Astrocyte of the cerebellum (primary cell): ENCODE measurements at places on chromosomes 7 and 10.
A peak's percentile ranks its signal among the peaks of the same experiment; 100 is the strongest.

GRCh38 chr7:78197447-78197846 lies 398.9 kb downstream of the PHTF2 start:
- DNase-seq: no peak

DNA sequence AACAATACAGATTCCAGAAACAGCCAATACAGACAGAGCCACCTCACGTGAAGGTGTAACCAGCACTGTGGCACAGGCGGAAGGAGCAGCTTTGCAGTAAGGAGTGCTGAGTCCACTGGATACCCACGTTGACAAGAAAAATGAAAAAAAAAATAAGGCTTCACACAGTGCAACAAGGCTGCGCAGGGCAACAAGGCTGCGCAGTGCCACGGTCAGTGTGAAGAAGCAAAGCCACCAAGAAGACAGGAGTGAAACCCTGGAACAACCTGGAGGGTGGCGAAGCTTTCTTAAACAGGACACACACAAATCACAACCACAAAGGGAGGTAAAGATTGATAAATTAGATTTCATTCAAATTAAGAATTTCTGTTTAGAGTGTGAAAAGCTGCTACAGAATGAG lies 204.0 kb downstream of the MAD1L1 start:
- DNase-seq: no peak

GRCh38 chr10:131854579-131855335 lies 46.1 kb upstream of the PPP2R2D start:
- no peak for DNase-seq

DNA sequence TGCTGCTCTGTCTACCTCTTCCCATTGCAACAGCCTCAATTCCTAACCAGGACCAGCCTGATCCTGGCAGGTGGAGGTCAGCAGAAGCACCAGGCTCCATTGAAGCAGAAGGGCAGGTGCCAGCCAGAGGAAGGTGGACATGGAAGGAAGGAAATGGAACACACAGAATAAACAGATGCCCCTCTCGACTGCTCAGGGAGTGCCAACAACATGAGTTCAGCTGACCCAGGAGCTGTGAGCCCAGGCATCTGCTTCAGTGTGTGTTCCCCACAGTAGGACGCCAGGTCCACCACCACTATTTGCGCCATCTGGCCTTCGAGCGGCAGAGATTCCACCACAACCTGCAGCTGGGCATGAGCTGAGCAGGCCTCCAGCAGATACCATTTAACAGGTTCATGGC lies 56.7 kb downstream of the GPAM start:
- DNase-seq: no peak

DNA sequence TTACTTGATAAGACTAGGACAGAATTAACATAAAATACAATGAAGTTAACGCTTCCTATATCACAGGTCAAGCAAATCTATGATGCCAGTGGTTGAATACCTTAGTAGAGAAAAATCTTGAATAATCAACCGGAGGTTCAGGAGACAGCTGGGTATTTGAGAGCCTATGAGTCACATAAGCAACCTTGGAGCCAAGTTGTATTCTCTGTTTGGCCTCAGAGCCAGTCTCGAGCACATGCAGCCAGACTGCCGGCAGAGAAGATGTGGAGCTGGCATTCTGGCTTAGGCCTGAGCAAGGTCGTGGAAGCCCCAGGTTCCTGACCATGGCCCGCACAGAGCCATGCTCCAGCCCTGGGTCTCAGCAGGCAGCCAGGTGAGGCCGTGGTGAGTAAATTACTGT lies 90.3 kb downstream of the FAM204A start:
- DNase-seq: no peak

- peak; percentile 33 for DNase-seq
Measured at GRCh38 chr7:78479348-78479747, 680.8 kb downstream of the PHTF2 start.

- no peak for DNase-seq
Measured at GRCh38 chr10:28594406-28594805, 61.5 kb downstream of the WAC start.

DNA sequence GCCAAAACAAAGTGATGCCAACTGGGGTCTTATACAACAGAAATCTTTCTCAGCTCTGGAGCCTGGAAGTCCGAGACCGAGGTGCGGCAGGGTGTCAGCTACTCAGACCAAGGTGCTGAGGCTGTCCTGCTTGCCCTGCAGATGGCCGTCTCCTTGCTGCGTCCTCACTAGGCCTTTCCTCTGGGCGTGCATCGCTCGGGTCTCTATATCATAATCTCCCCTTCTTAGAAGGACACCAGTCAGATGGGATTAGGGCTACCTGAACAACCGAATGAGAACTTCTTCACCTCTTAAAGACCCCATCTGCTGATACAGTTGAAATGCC lies 244.7 kb downstream of the EBF3 start:
- no peak for DNase-seq

- DNase-seq: no peak
Measured at GRCh38 chr10:95793401-95794045, 37.6 kb downstream of the ENTPD1 start.

DNA sequence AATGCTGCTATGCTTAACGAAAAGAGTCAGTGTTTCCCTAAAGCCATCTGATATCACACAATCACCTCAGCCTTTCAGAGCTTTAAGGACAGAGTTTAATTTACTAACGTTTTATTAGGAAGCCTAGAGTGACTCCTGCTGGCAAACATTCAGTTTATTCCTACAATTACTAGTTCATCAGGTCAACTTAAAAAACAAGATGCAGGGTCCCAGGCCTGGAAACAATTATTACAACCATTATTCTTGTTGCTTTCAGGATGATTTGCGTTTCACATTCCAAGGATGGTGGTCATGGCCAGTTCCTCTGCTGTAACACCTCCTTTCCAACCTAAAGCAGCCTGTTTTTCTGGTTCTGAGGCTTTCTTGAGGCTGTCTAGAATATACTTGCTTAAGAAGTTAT lies 1.5 kb upstream of the FAM53B start:
- peak; percentile 40 for DNase-seq

GRCh38 chr7:138512885-138513284 lies 52.8 kb downstream of the TRIM24 start:
- no peak for DNase-seq

GRCh38 chr7:78770422-78771410 lies 682.8 kb downstream of the MAGI2 start:
- DNase-seq: no peak

DNA sequence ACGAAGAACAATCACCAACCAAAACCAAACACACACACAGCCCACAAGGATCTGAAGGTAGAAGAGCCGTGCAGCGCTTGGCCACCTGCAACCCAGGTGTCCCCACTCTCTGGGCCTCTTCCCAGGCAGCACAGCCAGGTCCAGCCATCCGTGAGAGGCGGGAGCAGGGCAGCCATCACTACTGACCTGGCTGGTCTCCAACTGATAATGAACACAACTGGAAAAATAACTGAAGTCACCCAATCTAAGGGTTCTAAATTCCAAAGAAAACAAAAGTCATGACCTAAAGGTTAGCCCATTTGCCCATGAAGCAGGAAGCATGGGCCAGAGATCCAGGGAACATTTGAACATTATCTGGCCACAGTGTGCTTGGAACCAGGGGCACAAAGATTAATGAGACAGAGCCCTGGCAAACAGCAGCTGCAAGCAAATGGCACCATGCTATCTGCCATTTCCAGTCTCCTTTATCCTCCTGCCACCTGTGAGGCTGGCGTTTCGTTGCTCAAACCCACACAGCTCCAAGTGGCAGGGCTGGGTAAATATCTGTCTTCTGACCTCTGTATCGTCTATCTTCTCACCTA lies 207.9 kb downstream of the TNS3 start:
- no peak for DNase-seq

DNA sequence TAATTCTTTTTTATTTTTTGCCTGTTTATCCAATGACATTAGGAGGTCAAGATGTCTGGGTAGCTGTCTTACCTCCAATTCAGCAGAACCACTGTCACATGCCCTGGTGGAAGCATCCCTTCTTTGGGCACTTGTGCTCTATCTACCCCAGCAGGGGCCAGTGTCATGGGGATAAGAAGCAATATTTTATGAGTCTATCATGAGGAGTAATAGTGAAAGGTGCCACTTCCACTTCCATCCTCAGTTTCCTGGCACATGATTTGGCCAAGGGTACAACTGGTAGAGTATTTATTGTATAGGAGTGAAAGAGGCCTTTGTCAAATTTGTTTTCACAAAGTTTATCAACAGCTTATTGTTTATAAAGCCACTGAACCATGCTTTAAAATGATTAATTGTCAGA lies 112.5 kb downstream of the CCDC71L start:
- no peak for DNase-seq

- no peak for DNase-seq
Measured at GRCh38 chr7:107907790-107908189, 16.8 kb downstream of the DLD start.

DNA sequence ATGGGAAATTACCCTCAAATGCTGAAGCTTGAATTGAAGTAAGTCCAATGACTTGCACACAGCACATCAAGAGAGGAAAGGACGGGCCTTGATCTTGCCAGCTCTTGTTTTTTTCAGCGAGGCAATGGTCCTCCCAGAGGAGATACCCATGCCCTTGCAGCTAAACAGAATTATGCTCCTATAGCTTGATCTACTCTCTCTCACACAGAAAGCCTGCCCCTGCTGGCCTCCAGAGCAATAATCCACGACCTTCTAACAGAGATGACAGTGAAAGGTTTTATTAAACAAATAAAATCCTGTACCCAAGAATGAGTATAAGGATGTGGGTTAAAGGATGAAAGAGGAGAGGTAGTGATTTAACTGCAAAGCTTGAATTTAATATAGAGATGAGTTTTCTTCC lies 268.0 kb downstream of the ADRA2A start:
- no peak for DNase-seq

GRCh38 chr7:103447073-103447960 lies 1.3 kb upstream of the SLC26A5 start:
- DNase-seq: peak; percentile 6

DNA sequence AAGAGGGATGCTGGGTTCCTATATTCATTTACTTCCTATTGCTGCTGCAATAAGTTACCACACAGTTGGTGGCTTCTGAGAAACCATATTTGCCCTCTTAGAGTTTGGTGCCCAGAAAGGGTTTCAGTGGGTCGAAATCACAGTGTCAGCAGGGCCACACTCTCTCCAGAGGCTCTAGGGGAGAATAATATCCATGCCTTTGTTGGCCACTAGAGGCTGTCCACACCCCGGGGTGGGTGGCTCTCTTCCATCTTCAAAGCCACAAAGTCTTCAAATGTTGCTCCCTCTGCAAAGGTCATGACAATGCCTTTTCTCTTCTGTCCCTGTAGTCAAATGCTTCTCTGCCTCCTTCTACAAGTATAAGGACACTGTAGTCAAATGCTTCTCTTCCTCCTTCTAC lies 989.4 kb downstream of the CCSER2 start:
- DNase-seq: no peak
